ENCODE measurements at places on chromosomes 12 and 14.
A peak's percentile ranks its signal among the peaks of the same experiment; 100 is the strongest.

DNA sequence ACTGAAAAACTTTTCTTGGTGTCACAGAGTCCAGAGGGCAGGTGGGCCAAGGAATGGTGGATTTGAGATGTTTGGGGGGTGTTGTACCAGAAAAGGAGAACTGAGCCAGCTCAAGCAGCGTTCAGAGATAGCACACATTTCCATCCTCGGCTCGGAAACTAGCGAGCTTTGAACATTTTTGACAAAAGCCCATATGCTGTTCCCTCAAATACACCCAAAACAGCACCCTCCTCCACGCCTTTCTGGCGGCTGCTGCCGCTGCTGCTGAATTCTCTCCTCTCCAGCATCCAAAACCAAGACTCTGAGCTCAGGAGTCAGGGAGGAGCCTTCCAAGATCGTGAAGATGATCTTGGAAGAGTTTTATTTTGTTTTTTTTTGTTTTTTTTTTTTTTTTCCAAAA is 961 bp downstream of the SRRM4 start:
- no peak for DNase-seq

DNA sequence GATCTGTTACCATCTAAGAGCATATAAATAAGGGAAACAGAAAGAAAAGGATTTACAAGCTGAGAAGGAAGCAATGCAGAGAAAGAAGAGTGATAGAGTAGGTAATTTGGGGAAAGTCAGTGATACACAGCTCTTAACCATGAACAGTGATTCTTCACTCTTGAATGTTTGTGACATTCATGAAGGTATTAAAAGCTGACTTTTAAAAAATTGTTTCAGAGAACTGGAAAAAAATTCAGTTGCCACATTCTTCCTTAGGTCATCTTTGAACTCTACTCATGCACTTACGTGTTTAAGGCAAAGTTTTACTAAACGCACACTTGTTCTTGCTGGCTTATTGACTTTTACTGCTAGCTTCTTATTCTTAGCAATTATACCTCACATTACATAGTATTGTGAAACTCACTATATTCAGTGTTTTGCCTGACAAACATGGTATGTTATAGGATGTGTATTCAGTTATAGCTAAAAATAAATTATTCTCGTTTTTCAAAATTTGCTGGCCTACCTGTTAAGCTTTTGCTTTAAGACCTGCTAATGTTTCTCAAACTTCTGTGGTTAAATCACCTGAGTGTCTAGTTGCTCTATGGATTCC is 10.9 kb downstream of the HIF1A start:
- no peak for DNase-seq

GRCh38 chr12:67852701-67853100 is 136.5 kb upstream of the IFNG-AS1 start:
- no peak for DNase-seq

DNA sequence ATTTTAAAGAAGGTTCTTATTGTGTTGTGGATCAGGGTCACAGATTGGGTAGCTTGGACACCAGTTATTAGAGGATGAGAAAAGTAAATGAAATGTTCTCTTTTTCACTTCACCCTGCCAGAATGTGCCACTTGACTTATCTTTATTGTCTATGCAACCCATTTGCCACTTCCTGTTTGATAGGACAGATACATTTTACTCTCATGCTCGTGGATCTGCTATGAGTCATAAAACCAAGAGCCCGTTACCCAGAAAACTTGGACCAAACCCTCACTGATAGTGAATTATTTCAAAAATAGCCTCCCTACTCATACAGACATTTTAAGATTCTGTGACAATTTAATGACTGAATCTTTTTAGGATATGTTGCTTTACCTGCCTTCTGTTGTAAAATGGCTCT is 1.8 kb downstream of the ISCA2 start:
- DNase-seq = no peak

DNA sequence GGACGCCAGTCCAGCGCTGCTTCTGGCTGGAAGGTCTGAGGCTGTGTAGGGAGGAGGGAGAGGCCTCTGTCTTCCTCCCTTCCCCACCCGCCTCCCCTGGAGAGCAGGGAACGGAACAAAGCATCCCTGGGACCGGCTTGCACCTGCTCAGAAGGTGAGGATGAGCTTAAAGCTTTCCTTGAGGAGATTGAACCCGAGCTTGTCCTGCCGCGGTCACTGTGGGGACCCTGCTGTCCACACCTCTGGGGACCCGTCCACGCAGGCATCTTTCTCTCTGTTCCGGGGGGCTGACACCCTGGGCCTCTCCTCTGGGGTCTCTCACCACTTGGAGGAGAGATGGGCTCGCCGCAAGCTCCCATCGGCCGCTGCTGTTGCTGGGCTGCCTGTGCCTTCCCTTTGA is 33.2 kb upstream of the SFSWAP start:
- DNase-seq = no peak

DNA sequence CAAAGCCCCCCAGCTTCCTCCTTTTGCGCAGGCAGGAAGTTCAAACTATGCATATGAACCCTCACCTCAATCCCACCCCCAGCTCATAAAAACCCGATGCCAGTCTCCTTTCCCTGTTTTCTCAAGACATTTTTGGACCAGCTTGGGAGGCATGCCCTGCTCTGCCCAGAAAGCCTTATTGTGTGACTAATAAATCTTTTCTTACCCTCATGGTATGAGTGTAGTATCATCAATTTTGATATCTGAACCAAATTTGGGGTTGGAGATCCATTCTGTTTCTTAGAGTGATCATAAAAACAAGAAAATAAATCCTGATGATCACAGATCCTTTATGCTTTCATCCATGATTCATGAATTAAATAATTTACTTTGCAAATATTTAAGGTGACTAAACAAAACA is 128.5 kb downstream of the ALG10B start:
- DNase-seq = no peak

GRCh38 chr12:54959291-54960018 is 25.1 kb downstream of the TESPA1 start:
- no peak for DNase-seq

DNA sequence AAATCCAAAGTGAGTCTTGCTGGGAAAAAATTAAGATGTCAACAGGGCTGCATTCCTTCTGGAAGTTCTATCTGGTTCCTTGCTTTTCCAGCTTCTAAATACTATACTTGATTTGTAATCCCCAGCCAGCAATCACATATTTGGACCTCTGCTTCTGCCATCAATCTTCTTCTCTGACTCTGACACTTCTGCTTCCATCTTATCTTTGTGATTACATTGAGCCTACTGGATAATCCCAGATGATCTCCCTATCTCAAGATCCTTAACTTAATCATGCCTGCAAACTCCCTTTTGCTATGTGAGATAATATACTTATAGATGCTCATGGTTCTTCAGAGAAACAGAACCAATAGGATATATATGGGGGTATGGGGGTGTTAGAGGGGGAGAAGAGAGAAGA is 49.9 kb upstream of the ZDHHC17 start:
- DNase-seq = no peak

DNA sequence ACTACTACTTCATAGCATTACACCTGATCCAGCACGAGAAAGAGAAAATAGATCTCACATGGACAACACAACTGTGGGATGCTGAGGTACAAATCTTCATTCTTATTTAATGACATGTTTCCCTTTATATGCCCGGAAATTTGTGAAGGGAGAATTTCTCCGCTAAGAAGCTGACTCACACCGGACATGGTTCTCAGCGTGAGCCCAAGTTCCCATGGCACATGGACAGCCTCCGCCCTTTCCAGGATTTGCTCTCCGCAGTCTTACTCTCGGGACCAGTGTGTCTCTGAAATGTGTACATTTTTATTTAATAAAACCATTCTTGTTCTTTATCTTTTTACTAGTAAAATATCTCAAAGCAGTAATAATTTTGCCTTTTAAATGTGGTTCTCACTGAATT is 1154.8 kb downstream of the TMEM121 start:
- DNase-seq = no peak

DNA sequence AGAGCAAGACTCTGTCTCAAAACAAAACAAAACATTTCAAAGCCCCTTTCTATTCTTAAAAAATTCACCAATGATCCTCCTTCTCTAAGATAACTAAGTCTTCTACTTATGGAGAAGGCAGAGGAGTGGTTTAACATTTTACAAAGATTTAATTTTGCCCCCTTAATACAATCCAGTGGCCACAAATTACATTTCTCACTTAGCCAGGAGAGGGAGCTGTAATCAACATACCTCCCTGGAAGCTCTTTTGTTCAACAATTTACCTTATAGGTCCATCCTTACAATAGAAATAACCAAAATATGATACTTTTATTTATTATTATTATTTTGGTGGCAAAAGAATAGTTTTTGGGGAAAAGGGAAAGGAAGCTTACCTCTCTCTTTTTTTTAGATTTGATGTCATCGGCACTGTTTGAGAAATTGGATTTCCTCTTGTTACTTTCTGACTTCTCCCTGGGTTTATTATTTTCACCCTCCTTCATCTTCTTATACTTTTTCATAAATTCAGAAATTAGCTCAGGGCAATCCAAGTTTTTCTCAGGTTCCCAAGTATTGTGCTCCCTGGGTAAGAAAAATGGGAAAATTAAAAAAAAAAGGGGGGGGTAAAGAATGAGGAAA is 28.1 kb downstream of the CBX5 start:
- peak; percentile 30 for DNase-seq

DNA sequence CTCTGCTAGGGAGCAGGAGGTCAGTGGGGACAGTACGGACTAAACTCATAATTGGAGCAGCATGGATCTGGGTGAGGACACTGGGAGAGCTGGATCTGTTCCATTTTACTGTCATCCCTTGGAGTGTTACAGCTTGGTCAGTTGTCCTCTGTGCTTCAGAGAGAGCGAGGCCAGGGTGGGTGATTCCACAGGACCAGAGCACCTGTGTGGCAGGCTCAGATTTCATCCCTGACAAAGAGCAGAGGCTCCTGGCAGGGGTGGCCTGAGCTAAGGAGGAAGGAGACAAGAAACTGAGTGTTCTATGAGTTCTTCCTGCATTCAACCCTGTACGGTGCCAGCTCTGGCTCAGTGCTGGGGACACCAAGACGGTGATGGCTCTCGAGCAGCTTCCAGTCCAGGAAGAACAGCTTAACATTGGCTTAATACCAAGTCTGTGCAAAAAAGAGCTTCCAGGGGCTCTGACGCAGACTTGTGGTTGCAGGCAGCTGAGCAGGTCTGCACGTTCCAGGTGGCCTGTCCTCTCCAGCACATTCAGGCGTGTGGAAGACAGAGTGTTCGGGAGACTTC is 8.4 kb upstream of the PGF start:
- DNase-seq = no peak

- DNase-seq = no peak
Measured at GRCh38 chr12:118541071-118541470, 164.7 kb downstream of the SUDS3 start.

DNA sequence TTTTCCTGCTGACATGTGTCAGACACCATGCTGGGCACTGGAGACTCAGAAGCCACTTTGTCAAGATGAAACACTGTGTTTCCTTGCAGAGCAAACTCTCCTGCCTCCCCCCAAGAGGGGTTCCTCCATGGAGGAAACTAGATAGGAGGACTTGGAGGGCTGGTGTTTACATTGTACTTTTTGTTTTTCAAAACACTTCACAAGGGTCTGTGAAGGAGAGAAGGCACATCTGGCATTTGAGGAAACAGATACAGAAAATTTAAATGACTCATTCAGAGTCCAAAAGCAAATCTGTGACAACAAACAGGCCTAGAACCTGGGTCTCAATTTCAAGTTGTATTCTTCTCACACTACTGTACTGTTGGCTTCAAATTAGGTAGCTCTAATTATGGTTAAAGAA is 6.7 kb upstream of the CDKL1 start:
- DNase-seq = no peak

DNA sequence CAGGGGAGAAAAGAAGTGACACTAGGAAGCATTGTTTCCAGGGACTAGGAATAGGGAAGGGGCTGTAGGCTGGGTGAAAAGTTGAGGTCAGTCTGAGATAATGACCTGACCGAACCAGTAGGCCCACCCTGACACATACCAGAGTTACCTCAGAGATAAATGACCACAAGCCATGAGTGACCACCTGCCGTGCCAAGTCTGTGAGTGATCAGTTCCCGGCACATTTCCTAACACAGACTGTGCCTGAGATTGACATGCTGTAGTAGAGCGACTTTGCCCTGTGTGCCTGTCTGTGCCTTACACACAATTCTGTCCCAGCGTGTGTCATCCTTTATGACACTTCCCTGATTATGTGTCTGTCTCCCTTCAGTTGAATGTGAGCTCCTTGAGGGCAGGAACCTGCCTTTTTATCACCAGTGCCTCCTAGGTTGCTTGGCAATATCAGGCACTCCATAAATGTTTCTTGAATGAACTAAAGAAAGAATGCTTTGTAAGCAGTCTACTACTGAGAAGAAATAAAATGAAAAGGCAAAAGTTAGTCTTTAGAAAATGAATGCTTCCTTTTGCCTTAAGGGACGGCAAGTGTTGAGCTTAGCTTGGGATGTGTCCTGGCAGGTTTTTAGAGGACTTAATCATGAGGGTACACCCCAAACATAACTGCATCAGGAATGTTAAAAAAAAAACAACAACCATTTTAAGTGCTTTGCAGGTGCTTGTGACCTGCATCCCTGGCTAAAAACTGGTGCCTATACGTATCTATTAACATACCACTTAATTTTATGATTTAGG is 9.6 kb upstream of the SSPN start:
- no peak for DNase-seq

DNA sequence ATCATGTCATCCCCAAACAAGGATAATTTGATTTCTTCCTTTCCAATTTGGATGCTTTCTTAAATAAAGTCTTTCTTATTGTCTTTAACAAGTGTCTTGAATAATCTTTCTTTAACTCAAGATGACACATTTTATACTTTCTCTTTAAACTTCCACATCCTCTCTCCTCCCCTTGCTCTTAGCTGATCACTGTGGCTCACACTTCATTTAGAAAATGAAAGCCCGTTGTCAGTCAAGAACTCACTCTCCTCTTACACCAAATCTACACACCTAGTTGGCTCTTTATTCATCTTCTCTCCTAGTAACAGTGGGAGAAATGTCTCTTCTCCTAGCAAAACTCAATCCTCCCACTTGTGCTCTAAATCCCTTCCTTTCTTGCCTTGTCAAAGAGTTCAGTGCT is 10.4 kb upstream of the RMST start:
- no peak for DNase-seq

GRCh38 chr14:50006141-50006540 is 110.2 kb downstream of the VCPKMT start:
- DNase-seq = no peak

DNA sequence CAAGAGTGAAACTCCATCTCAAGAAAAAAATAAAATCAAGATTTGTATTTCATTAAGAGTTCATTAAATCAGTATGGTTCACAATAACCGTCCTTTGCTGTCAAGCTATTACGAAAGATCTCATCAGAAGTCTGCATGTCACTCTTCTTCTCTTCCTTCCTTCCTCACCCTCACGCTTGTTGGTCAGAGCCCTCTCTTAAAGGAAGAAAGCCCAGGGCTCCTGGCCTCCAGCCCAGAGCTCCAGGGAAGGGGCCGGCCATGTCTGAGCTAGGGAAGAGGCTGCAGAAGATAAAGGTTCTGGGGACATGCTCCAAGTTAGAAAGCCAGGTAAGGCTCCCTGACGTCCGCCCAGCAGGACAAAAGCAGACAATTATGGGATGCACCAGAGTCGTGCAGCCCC is 43.1 kb upstream of the DLK1 start:
- no peak for DNase-seq

GRCh38 chr12:89513544-89513943 is 11.1 kb downstream of the GALNT4 start:
- no peak for DNase-seq
